ENCODE measurements at places on chromosomes 7 and 10. TPM values are rescaled to one million over a fixed set of nuclear protein-coding genes. Genes with fewer than 3 reads are reported as not detected.

Gene NPC1L1
- not detected for total RNA-seq

Gene VSTM2A
- not detected for total RNA-seq

Gene PIP
- total RNA-seq, result not detected

Gene UTF1
- total RNA-seq, result not detected
